ENCODE measurements at places on chromosomes 16 and 17.

DNA sequence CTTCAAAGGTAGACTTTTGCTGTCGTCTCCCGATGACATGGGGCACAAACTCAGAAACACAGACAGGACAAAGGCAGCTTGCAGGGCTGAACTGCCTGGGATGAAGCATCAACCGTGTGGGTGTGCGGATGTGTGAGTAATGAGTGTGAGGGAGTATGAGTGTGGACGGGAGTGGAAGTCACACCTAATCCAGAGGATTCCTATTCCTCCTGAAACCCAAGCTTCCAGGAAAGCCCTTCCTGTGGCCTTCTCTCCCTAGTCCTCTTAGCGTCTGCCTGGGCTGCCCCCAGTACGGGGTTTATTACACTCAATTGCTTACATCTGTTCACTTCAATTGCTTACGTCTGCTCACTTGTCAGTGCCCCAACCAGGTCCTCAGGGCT is 2.3 kb upstream of the IL4R start:
- no peak for DNase-seq

GRCh38 chr17:721540-721937 is 6.9 kb upstream of the VPS53 start:
- no peak for DNase-seq

- DNase-seq, result no peak
These were observed 110.3 kb downstream of the ARHGAP44 start for GRCh38 chr17:12899604-12900003.

GRCh38 chr17:32912218-32912897 is 15.6 kb upstream of the TMEM98 start:
- DNase-seq, result no peak

- DNase-seq, result no peak
These were observed 83.7 kb downstream of the N4BP1 start for GRCh38 chr16:48526058-48526957.

DNA sequence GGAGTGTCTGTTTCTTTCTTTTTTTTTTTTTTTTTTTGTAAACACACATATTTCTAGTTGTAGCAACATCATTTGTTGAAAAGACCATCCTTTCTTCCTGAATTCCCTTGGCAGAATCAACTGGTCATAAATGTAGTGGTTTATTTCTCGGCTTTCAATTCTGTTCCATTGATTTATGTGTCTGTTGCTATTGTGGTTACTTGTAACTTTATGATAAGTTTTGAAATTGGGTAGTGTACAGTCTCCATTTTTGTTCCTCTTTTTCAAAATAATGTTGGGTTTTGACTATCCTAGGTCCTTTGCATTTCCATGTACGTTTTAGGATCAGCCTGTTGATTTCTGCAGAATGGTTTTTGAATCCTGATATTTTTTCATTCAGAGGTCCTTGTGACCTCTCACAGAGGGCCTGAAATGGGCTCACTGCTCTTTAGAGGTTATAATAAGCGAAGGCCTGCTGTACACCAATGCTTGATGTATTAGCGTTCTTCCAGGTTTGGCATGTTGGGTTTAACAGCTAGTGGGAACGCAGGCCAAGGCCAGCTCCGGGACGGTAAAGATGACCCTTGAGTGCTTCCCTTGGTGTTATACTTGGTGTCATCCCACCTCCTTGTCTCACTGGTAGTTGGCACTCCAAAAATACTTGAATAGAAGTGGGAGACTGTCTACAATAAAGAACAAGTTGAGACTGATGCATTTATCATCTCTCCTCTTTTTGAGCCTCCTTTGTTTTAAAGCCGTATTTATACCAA is 43.8 kb downstream of the ZNRF1 start:
- DNase-seq, result peak; percentile 16

GRCh38 chr16:48235556-48236136 is 8.5 kb upstream of the LONP2 start:
- DNase-seq, result no peak

- no peak for DNase-seq
These were observed 50.1 kb downstream of the PECAM1 start for GRCh38 chr17:64340557-64340956.

GRCh38 chr17:3002538-3003295 is 60.7 kb downstream of the OR1D5 start:
- DNase-seq, result no peak

DNA sequence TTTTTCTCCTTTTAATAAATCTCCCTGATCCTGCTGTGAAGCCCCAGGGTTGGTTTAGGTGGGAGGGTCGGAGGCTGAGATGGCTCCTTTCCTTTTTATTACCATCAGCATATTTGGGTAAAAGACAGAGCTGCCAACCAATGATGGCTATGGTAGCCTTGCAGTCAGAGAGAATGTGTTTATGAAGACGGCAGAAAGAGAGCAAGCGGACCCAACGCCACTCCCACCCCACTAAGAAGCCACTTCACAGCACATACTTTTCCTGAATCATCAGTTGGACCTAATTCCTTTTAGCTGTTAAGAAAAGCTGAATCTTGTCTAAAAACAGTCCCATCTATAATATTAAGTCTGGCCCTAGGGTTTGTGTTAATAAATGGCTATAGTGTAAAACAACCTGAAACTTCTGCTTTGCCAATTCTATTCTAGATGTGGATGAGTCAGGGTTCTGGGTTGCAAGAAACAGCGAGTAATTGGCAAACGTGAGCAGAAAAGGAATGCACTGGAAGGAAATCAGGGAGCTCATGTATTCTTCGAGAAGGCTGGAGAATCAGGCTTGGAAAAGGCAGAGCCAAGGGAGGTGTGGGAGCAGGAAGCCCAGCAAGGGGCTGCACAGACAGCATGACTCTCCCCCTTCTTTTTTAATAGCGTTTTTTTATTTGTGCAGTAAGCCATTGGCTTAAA is 34.0 kb upstream of the PRKCA start:
- DNase-seq, result no peak

DNA sequence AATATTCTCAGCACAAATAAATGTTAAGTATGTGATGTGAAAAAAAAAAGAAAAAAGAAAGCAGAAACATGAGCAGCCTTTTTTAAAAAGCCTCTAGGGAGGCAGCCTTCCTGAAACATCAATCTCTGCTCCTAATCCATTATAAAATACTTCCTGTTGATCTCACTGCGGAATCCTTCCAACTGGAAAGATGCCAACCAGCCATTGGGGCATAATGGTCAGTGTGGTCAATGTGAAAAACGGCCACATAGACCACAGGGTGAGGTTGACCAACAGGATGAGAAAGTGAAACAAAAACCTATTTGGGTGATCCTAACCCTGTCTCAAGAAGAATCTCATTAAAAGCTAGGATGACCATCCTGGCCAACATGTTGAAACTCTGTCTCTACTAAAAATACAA is 26.1 kb upstream of the ABCA8 start:
- DNase-seq, result no peak

DNA sequence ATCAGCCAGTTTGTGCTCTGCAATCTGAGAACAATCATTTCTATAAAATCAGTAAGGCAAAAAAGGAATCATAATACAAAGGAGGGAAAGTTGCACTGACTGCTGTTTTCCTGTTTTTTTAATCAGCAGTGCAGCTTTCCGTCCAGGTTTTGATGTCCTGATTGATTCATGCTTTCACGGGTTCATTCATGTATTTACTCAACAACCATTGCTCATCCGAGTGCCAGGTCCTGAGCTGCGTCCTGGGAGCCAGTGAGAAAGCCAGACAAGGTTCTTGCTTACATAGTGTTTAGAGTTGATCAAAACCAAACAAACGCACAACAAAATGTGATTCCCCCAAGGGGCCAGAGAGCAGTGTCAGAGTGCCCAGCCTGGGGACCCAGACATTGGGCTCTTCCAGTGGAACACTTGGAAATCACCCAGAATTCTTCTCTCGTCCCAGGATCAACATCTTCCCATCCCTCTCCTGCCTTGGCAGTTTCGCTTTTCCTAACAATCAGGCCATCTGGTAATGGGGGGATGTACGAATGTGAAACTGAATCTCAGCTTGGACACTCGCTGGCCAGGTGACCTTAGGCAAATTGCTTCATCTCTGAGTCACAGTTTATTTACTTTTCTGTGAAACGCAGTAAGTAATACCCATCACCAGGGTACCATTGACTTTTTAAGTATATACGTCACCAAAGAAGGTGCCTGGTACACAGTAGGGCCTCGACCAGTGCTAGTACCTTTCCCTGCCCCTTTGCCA is 13.3 kb upstream of the C1QL1 start:
- no peak for DNase-seq

DNA sequence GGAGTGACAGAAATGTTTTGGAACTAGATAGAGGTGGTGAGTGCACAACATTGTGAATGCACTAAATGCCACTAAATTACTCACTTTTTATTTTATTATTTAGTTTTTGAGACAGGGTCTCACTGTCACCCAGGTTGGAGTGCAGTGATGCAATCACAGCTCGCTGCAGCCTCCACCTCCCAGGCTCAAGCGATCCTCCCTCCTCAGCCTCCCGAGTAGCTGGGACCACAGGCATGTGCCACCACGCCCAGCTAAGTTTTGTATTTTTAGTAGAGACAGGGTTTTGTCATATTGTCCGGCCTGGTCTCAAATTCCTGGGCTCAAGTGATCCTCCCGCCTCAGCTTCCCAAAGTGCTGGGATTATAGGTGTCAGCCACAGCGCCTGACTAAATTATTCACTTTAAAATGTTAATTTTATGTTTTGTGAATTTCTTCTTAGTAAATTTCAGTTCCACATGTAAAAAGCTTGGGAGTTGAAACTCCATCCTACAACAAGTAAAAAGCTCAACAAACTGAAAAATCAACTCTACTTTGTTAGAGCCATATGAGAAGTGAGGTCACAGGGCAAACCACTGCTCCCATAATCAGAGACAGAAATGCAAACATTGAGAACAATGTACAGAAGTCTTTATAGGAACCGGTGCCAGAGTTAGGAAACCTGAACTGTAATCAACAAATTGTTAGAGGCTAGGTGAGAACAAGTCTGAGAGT is 13.8 kb upstream of the SLC5A10 start:
- DNase-seq, result no peak

DNA sequence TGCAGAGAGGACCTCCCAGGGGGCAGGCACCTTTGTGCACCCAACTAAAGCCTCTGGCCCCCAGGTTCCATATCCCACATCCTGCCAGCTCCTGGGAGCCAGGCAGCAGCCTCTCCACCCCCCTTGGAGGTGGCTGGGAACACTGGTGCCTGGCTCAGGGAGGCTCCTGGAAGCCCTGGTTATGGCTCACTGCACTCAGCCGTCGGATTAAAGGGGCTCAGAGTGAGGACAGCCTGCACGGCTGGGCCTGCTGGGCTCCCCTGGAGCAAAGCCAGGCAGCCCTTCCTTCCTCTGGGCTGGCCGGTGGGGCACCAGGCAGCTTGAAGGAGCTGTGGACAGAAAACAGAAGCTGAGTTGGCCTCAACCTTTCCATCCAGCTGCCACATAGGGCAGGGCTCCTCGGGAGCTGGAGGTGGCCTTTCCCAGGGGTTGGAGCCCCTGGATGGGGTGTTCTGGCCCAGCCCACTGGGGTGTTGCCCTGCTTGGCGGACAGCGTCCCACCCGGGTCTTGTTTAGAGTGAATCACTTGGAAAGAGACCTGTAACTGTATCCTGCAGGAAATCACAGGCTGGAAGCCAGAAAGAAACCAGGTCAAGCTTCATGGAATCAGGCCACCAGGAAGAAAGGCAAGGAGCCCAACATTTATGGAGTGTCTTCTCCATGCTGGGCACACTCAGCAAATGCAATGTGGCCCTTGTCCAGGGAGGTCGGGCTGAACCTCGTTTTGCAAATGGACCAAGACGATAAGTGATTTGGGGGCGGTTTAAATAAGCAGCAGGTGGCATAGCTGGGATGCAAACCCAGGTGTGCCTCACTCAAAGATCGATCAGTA is 253.3 kb downstream of the SOX9 start:
- DNase-seq, result peak; percentile 14

- DNase-seq, result peak; percentile 41
These were observed 3.7 kb upstream of the CNP start for GRCh38 chr17:41962768-41963434.

GRCh38 chr17:61461967-61462718 is 9.9 kb downstream of the TBX4 start:
- no peak for DNase-seq

DNA sequence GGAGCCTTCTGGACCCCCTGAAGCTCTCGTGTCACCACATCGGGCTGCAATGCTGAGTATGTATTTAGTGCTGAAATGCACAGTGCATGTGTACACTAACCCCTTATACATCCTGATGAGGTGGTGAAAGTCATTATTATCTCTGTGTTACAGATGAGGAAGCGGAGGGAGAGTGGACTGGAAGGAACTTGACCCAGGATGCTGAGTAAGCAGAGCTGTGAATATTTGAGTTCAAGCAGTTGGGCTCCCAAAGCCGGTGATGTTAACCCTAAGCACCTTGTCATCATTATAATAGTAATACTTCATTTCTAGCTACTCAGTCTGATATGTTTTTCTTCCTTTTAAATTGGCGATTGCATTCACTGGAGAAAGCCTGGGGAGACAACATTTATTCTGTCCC is 25.9 kb upstream of the NKD1 start:
- no peak for DNase-seq

GRCh38 chr17:74271281-74271680 is 2.8 kb upstream of the DNAI2 start:
- no peak for DNase-seq

- no peak for DNase-seq
These were observed 110.1 kb downstream of the XYLT1 start for GRCh38 chr16:17360693-17361122.

- no peak for DNase-seq
These were observed 2.6 kb downstream of the CANT1 start for GRCh38 chr17:79006794-79007503.

- DNase-seq, result no peak
These were observed 22.1 kb downstream of the SOX8 start for GRCh38 chr16:1003391-1004347.

GRCh38 chr16:20897253-20897897 is 2.8 kb downstream of the DCUN1D3 start:
- no peak for DNase-seq

GRCh38 chr17:13367154-13367553 is 234.6 kb downstream of the HS3ST3A1 start:
- no peak for DNase-seq

DNA sequence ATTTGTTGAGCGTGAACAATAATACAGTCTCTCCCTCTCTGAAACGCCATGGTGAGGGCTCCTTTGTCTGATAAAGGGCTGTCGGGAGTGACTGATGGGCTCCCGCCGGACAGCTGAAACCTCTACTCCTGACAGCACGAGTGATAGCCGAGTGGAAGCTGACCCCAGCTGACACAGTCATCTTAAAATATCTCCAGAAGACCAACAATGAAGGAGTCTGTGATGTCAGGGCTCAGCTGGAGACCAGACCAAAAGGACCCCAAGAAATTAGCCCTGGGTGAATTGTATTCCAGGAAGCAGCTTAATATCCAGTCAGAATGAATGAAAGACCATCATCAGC is 22.4 kb downstream of the CCDC182 start:
- DNase-seq, result no peak

- DNase-seq, result no peak
These were observed 31.9 kb downstream of the BAIAP2 start for GRCh38 chr17:81066771-81067315.

- no peak for DNase-seq
These were observed 126.3 kb downstream of the BANP start for GRCh38 chr16:88077328-88078108.

Data from C1 segment of cervical spinal cord (tissue), 14 donors.